Stimulated activated CD8-positive, alpha-beta memory T cell treated with anti-CD3 and anti-CD28 coated beads, Interleukin-15, amount 100 ng/mL, for 48 hours (primary cell): ENCODE measurements at places on chromosomes 5 and 9.

DNA sequence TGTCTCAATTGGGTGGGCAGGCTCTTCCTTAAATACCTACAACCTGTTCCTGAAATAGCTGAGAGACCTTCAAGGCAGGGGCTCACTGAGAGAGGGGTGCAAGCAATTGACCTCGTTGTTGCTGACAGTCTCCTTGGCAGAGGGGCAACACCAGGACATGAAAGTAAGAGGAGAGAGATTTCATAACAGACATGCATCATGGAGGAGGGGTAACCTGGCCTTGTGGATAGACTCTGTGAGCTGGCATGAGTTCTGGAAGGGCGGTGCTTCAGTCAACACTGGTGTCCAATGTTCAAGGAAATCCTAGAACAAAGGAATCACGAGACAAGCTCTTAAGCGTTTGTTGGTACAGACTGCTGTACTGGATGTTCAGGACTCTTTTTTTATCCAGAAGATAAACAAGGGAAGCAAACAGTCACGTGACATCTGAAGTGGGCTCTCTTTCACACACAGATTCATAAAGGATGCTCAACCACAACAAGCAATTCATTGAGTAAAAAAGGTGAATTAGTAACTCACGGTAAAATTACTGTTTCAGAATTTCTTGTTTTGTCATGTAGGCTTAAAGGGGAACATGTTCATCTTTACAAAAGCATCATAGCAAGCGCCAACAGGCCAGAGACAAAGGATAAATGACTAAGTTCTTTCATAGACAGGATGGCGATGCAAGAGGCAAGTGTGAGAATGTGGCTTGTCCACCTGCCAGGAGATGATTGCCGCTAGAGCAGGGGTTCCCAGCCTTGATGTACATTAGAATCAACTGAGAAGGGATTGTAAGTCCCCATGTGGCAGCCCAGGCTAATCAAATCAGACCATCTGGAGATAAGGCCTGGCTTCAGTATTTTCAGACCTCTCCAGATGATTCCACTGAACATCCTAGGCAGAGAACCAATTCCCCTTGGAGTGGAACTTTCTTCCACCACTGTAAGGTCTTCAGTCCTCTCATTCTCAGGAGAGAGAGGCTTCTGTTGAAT is 20.7 kb downstream of the ANKRA2 start:
- no peak for DNase-seq

DNA sequence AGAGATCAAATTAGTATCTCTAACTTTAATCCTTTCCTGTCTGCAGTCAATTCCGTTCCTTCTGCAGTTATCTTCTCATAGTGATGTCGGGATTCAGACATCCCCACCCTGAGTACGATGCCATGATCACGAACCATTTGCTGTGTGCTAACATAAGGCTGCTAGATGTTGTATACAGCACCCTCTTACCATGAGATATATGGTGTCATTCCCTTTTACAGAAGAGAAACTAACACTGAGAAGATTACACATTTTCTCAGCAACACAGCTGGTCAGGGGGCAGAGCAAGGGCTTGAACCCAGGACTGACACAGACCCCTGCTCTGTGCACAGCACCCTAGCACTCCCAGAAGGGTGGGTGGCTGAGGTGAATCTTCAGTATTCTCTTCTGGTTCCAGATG is 46.9 kb upstream of the HSD17B4 start:
- DNase-seq: no peak

DNA sequence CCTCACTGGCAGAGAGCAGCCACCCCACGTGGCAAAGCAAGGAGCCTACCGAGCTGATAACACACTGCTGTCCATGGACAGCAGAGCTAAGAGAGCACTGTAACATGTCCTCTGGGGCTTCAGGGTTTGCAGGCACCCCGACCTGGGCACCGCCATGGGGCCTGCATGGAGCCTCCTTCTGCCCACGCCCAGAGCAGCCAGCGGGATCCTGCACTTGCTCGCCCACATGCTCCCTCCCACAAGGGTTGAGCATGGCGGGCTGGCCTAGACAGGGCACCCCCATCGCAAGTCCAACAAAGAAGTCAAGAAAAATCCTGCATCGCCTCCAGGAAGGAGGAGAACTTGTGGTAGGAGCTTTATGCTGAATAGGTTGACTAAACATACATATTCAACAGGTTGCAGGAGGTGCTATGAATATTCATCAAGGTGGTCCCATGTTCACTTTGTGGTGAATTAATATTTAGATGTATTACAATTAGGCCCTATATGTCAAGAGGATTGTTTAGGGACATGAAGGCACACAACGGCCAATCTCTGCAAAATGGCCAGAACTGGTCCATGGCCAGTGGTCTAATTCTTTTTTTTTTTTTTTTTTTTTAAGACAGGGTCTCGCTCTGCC is 3.8 kb upstream of the MIGA2 start:
- no peak for DNase-seq

GRCh38 chr9:5364294-5365024 is 24.8 kb upstream of the RLN1 start:
- no peak for DNase-seq

- DNase-seq: no peak
Observed at GRCh38 chr5:160923936-160924710, 72.1 kb upstream of the ATP10B start.

GRCh38 chr5:169691471-169691870 is 54.4 kb downstream of the DOCK2 start:
- no peak for DNase-seq

GRCh38 chr9:28539434-28540070 is 966.3 kb upstream of the C9orf72 start:
- no peak for DNase-seq

GRCh38 chr5:95670568-95670967 is 12.2 kb downstream of the SPATA9 start:
- DNase-seq: no peak

DNA sequence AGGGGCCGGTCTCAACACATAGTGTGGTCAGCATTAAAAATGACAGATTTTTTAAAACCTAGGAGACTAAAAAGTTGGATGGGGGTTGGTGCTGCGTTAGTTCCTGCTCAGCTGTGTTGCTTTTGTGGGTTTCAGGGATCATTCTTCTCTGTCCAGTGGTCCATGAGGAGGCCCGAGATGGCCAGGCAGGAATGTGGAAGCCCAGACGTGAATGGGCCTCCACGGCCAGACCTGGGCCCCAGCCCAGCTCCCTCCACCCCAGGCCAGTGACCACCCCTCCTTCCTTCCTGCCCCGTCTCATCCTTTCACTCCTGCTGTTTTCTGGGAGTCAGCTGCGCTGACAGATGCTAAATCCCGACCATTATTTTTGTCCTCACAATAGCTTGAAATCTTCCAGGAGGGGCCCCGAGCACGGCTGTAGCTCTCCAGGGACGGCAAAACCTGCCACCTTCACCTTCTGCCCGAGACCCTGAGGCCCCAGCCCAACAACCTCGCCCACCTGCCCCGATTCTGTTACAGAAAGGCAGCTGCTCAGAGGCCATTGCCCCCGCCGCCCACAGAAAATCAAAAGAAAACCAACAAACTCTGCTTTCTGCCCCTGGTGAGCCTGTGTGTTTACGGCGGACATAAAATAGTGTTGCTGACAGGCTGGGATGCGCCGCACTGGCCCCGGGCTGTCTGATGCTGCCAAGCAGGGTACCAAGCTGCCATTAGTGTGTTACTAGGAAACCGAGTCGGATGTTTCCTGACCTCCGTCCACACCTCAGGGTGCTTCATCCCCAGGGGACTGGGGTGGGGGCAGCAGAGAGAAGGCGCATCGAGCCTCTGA is 83.7 kb upstream of the SARDH start:
- no peak for DNase-seq

DNA sequence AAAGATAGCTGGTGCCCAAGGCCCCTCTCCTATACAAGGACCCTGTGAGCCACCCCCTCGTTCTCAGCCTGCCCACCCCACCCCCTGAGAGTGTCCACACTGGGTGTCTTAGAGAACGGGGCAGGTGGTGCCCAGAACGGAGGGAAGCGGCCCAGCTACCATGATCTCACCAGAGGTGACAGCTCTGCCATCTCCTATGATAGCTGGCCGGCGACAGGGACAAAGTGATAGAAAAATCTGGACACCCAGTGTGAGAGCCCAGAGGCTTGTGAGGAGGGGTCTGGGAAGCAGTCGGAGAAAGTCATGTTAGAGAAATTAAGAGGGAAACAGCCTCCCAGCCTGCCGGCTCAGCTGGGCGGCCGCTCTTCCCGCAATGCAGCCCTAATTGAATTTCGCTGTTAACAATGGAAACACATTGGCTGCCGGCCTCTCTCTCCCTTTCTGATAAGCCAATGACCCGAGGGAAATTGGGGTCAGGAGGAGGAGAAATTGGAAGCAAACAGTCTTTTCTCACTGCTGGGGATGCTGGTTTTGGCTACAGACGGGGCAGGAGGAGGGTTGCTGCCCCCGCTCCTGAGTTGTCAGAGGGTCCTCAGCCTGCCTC is 32.3 kb downstream of the HK3 start:
- DNase-seq: no peak

DNA sequence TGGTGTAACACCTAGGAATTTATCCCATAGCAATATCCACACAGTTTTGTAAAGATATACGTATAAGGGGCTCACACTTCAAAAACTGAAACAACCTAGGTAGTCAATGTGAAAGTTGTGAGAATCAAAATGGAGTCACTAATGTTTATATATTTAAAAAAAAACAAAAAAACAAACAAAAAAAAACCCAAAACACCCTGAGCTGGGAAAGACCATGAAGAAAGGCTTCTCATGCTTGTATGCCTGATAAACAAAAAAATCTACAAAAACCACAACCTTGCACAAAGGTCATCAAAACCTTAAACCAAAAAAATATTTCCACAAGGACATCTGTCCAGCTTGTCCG is 35.4 kb downstream of the AFF4 start:
- no peak for DNase-seq

DNA sequence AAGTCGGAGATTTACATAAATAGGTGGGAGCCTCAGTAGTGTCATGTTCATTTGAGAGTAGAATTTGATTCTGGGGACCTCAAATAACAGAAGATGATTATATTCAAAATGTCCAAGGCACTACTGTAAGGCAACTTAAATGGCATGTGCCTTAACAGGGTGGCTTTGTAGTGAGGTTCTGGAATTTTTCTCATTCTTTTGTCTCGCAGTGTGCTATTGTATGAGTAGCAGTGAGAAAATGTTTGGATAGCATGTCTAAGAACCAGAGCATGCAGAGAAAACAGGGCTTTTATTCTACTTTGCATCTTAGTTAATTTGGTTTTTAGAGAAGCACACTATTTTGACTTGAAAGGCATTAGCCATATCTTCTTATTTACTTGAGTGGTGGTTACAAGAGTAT is 25.0 kb downstream of the MAST4 start:
- no peak for DNase-seq

DNA sequence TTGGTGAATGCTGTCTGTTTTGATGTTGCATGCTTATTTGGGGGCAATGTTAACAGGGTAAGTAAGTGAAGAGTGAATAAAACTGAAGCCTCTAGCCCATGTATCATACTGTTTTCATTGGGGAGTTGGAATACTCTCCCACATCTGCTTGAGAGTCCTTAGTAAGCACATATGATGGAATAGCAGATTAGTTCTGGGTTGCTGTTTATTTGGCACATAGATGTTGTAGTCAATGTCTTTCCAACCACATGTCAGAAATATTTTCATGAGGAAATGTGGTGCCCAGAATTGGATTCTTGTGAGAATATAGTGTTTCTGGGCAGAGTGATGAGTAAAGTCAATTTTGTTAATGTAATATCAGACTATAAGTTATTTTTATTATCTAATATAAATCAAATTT is 611.7 kb upstream of the FTMT start:
- DNase-seq: no peak

DNA sequence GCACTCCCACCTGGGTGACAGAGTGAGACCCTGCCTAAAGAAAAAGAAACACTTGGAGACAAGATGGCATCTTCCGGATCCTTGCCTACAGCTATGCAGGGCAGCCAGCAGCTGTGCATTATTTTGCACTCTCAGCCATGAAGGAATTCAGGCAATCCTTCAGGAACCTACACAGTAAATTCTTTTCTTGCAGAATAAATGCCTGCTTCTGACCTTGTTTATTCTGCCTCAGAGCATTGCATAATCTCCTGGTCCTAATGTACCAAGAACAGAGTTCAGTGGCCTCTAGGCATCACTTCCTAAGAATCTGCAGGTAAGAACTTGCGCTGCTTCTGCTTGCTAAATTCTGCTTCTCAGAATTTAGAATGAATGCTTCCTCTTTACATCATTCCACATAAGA is 16.8 kb downstream of the GLDC start:
- no peak for DNase-seq

DNA sequence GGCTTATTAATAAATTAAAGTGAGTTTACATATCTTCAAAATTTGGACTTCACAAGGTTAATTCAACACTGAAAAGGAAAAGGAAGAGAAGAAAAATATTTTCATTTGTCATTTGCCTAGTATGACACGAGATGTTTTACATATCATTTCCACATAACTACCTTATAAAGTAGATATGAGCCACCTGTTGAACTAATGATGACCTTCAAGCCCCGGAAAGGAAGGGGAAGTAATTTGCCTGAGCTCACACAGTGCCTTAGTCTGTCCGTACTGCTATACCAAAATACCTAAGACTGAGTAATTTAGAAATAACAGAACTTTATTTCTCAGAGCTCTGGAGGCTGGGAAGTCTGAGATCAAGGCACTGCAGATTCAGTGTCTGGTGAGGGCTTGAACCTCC is 17.9 kb downstream of the CMYA5 start:
- DNase-seq: no peak

- no peak for DNase-seq
Observed at GRCh38 chr5:65100911-65101631, 332.3 kb downstream of the CWC27 start.

- no peak for DNase-seq
Observed at GRCh38 chr9:22129133-22129532, 120.0 kb upstream of the CDKN2B start.

DNA sequence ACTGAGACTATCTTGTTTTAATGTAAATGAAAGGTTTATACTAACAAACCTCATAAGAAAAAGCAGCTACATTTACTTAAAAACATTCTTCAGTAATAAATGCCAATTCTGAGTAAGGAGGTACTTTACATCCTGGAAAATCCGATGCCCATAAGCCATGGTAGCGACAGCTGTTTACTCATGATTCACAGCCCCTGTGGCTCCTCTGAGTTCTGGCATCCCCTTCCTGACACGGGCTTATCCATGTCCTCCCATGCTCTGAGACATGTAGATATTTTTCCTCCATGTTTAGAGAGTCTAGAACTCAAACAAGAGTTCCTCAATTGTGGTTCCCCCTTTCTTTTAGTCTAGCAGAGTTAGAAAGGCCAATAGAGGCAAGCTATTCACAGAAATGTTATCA is 63.1 kb upstream of the DEPDC1B start:
- DNase-seq: no peak
